ENCODE measurements at places on chromosomes 4 and X.

GRCh38 chr4:107299646-107300045 lies 263.5 kb upstream of the DKK2 start:
- no peak for DNase-seq

DNA sequence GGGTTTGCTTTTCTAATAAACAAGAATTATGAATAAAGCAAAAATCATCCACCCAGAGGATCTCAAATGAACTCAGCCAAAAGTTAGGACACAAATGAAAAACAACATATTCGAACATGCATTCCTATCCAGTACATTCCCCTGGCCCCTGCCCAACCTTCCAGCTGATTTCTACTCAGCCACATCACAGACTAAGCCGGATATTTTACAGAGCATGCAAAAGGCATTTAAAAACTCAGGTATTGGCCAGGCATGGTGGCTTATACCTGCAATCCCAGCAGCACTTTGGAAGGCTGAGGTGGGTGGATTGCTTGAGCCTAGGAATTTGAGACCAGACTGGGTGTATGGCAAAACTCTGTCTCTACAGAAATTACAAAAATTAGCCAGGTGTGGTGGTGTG lies 54.6 kb downstream of the RELL1 start:
- DNase-seq: no peak

DNA sequence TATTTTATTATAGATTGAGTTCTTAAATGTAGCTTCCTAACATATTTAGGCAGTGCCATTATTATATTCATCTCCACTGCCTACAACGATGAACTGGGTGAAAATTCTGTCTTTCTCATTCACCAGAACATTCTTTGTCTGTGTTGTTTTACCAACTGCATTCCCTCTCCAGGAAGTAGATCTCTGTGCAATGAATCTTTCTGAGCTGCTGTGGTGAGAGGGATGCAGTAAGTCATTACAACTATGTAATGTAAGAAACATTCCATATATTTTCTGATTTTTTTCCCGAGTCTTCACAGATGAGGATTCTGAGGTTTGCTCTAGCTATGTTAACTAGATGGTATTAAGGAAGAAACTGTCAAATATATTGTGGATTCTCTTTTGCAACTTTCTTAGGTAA lies 811.9 kb upstream of the PCDH7 start:
- DNase-seq: no peak

- DNase-seq: no peak
Measured at GRCh38 chrX:38993500-38993899, 192.2 kb downstream of the MID1IP1 start.

DNA sequence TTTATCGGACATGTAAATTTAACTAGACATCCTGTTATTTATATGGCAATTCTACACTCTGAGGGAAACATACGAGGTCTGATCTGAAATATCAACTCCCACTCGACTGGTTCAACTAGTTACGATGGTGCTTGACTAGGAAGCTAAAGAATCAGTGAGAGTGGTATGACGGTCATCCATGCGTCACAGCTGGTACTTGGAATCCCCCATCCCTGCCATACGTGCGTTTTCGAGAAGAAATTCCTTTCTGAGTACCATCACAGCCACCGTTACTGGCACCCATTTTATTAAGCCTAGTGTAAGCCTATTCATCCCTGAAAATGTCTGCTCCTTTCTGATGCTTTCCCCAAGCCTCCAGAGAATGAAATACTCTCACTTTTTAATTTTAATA lies 695 bp upstream of the PIGA start:
- DNase-seq: peak; percentile 16
